ENCODE measurements at places on chromosomes 5 and 9. TPM values are rescaled to one million over a fixed set of nuclear protein-coding genes. Genes with fewer than 3 reads are reported as not detected.

Gene OR1Q1
- total RNA-seq, result not detected

Gene BAAT
- total RNA-seq, result not detected

Gene SCGB3A2
- not detected for total RNA-seq

Gene INSL6
- not detected for total RNA-seq

Gene PCDH12
- total RNA-seq, result 0.12 TPM

Gene ANKRD34B
- not detected for total RNA-seq

Gene PCDHB3
- not detected for total RNA-seq

Gene FBLL1
- not detected for total RNA-seq
